ENCODE measurements at places on chromosomes 6 and 20. TPM values are rescaled to one million over a fixed set of nuclear protein-coding genes. Genes with fewer than 3 reads are reported as not detected.
A peak's percentile ranks its signal among the peaks of the same experiment; 100 is the strongest.

DNA sequence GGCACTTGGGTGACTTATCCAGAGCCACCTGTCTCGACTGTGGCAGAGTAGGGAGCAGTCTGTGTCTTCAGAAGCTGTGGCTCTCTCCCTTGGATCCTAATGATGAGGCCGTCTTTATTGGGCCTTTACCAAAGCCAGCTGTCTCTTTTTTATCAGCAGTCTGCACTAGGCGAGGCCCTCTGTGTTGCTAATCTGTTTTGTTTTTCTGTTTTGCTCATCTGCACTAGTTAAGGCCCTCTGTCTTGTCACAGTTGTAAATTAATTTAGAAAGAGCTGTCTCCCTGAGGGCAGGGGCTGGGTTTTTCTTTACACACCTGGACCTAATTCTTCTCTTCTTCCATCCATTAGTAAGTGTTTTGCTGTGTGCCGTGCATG, 45.0 kb downstream of the CDS2 start:
- H3K27ac ChIP-seq, result no peak overlapping the region
- H3K36me3 ChIP-seq, result no peaks in the 10 kb centered on the region
- H3K4me3 ChIP-seq, result no peak overlapping the region
- no peak for DNase-seq
- H3K27me3 ChIP-seq, result no peaks in the 10 kb centered on the region
- peaks cover 10% of the 10 kb centered on the region for H3K4me1 ChIP-seq

DNA sequence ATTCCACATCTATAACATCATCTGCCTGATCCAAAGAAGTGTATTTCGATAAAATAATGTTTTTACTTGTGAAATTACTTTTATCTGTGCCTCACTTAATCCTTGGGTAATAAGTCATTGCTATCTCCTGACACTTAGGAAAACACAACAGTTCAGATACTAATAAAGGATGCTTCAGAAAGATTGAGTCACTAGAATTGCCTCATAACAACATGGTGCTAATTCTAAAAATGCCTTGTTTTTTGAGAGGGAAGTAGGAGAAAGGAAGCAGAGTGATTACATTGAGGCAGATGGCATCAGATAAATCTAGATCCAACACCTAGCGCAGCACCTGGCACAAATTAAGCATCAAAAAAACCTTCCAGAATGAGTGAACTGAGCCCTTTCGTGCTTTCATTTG, 69.0 kb downstream of the NCOA7 start:
- no peak overlapping the region for H3K4me3 ChIP-seq

DNA sequence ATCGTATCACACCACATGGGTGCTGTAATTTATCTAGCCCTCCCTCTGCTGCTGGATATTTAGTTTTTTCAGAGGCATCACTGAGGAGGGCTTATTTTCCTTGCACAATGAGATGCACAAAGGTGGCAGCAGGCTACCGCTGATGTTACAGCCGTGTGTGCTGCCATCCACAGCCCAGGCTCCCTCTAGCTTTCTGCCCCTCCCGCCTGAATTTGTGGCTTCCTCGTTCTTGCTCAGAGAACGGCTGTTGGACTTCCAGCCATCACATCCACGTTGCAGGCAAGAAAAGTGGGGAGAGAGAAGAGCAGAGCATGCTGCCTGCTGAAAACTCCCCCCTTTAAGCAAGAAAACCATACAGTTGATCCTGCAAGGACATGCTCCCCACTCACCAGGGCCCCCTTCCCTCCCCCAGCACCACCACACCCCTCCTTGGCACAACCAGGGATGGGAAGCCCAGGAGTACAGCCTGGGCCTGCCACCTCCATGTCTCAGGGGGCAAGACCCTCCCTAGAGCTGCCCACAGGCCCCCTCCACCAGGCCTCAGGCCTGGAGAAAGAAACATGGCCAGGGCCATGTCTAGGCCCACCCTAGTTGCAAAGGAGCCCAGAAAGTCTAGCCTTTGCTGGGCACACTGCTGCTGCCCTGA, 102.6 kb downstream of the MRPL14 start:
- peaks cover 29% of the 10 kb centered on the region for H3K4me1 ChIP-seq
- no peak for DNase-seq
- H3K4me3 ChIP-seq, result no peak overlapping the region
- H3K27ac ChIP-seq, result no peak overlapping the region
- no peaks in the 10 kb centered on the region for H3K27me3 ChIP-seq
- H3K36me3 ChIP-seq, result no peaks in the 10 kb centered on the region

DNA sequence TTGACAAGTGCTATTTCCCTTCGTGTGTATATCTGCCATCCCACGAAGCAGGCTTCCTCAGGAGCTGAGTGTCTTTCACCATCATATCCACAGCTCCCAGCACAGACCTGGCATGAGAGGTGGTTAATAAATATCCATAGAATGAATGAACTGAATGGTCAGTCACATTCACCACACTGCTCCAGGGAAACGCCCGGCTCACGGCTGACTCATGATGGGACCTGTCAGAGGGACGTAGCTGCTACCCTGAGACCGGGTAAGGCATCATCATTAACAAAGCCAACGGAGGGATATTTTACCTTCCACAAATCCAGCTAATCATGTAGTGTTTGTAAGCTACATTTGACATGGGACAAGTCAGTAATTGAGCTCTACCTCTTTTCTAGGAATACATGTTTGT, 12.5 kb downstream of the AGPAT4 start:
- no peak overlapping the region for H3K4me3 ChIP-seq
- no peaks in the 10 kb centered on the region for H3K36me3 ChIP-seq
- H3K4me1 ChIP-seq, result peaks cover 16% of the 10 kb centered on the region
- DNase-seq, result peak; percentile 59

GRCh38 chr6:94272327-94272726, 853.0 kb upstream of the EPHA7 start:
- H3K27ac ChIP-seq, result no peak overlapping the region
- no peak overlapping the region for H3K4me3 ChIP-seq
- H3K4me1 ChIP-seq, result no peaks in the 10 kb centered on the region
- no peaks in the 10 kb centered on the region for H3K27me3 ChIP-seq
- DNase-seq, result no peak

DNA sequence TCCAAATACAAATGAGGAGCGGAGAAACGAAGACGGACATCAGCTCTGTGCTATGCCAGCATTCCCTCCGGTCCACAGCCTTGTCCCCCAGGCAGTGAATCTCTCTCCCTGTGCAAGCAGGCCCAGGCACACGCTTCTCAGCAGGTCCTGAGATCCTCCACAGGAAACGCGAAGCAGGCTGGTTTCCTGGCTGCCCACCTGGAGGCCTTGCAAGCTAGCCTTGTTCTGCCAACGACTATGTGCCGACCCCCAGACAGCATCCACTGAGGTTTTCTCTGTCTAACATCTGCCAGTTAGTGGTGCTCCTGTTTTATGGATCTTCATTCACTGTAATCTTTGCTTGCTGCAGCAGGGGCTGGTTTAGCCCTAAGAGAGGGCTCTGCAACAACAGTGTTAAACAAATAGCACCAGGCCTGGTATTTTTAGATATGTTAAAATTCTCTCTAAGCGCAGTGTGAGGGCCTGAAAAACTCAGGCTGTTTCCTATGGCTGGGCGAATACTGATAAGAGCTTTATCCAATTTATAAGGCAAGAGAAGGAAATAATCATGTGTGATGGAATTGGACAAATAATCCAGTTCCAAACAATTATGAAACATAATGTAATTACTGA, 386.0 kb upstream of the ARID1B start:
- H3K36me3 ChIP-seq, result no peaks in the 10 kb centered on the region
- H3K27ac ChIP-seq, result no peak overlapping the region
- no peaks in the 10 kb centered on the region for H3K4me1 ChIP-seq

DNA sequence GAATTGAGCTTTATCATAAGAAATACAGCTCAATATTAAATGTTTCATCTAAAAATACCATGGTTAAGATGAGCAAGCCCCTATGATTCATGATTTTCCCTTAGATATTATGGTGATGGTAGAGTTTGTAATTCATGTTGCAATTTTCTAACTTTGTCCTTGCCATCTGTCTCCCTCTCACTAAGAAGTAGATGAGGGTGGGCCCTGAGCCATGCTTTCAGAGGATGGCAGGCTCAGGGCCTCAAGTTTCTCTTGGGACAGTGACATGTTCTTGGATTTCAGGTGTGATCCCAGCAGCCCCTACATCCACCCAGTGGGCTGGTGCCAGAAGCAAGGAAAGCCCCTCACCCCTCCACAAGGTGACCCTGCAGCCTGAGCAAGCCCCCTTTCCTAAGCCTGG, 25.6 kb downstream of the L3MBTL1 start:
- peak; percentile 82 for DNase-seq
- H3K27me3 ChIP-seq, result no peaks in the 10 kb centered on the region
- no peaks in the 10 kb centered on the region for H3K36me3 ChIP-seq
- peaks cover 7% of the 10 kb centered on the region for H3K4me1 ChIP-seq
- H3K4me3 ChIP-seq, result no peak overlapping the region

DNA sequence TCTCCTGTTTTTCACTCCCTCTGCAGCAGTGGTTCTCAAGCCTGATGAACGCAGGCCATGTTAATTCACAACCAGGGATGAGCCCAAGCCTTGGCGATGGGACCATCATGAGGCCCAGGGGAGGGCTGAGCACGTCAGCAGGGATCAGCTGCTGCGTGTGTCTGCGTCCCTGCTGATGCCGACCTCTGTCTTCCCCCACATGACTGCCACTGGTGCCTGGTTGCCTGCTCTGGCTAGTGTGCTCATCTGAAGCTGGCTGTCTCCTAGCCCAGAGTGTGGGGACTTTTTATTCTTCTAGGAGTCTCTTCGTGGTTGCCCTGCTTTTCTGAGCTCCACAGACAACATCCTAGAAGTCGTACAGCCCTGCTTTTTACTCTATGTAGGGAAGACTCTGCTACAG, 40.8 kb upstream of the KCNK16 start:
- H3K27ac ChIP-seq, result no peak overlapping the region
- no peak for DNase-seq

DNA sequence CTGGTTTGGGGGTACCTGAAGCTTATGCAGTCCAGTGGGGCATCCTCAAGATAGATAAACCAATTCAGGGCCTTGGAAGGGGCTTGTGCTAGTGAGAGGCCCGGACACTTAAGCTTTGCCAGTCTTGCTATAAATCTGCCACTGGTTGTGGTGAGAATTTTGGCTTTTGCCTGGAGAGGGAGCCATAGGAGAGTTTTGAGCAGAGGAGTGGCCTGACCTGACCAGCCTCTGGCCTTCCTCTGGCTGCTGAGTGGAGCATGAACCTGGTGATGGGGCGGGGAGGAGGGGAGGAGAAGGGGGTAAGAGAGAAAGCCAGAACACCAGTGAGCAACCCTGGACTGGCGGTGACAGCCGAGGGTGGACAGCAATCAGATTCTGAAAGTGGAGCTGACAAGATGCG, 7.1 kb downstream of the TMEM74B start:
- DNase-seq, result peak; percentile 15
- no peaks in the 10 kb centered on the region for H3K27me3 ChIP-seq
- H3K36me3 ChIP-seq, result no peaks in the 10 kb centered on the region
- no peaks in the 10 kb centered on the region for H3K4me1 ChIP-seq

DNA sequence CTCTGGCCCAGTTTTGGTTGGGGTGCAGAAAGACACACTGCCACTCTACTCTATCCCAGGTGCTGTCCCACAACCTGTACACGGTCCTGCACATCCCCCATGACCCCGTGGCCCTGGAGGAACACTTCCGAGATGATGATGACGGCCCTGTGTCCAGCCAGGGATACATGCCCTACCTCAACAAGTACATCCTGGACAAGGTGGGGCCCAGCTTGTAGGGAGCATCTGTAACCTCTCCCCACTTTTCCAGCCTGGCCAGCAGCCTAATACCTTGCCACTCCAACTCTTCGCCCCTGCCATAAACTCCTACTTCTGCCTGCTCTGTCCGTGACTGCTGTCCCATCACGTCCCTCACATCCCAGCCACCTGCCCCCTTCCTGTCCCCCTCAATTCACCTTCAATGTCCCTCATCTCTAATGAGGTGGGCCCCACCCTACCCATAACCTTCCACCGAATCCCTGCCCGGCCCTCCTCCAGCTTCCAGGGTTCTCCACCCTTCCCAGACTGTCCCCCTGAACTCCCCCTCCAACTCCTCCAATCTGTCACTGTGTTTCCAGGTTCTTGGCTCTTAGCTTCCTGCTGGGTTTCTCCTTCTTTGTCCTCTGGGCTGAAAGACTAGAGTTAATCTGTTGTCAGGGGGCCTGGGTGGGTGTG, 12.1 kb downstream of the DEF6 start:
- no peak for DNase-seq
- no peaks in the 10 kb centered on the region for H3K36me3 ChIP-seq
- no peaks in the 10 kb centered on the region for H3K4me1 ChIP-seq
- no peaks in the 10 kb centered on the region for H3K27me3 ChIP-seq
- no peak overlapping the region for H3K4me3 ChIP-seq

DNA sequence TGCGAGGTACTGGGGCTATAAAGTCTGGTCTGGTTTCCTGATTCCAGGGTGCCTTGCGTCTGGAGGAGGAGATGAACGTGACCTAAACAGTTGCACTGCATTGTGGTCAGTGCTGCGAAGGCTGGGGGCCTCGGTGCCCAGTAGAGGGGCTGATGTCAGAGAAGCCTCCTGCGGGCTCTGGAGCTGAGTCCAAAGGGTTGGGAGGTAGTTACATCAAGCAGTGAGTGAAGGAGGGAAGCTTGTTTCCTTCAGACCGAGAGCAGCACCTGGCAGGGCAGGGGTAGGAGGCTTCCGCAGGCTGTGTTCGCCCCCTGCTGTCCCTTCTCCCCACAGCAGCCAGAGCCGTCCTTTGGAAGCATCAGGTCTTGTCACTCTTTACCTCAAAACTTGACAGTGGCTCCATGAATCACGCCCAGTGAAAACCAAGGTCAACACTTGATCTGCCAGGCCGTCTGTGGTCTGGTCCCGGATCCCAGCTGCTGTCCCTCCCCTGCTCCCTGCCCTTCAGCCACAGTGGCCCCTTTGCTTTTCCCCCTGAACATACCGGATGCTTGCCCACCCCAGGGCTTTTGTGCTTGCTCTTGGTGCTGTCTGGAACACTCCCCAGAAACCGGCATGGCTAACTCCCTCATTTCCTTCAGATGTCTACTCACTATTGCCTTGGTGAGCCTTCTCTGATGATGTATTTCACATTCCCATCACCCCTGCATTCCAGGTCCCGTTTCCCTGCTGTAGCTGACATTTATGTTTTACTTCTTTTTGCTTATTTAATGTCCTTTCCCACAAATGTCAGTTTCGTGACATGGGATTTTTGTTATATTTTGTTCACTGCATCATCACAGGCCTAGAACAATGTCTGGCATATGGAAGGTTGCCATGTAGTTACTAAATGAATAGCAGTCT, 7.0 kb downstream of the DYNLRB1 start:
- peak overlapping the region; percentile 77 for H3K27ac ChIP-seq
- peaks cover 26% of the 10 kb centered on the region for H3K36me3 ChIP-seq
- H3K4me1 ChIP-seq, result peaks cover 42% of the 10 kb centered on the region
- no peak overlapping the region for H3K4me3 ChIP-seq

GRCh38 chr6:91802431-91802830, 1215.6 kb upstream of the MAP3K7 start:
- no peaks in the 10 kb centered on the region for H3K4me1 ChIP-seq
- no peaks in the 10 kb centered on the region for H3K36me3 ChIP-seq

- no peak for DNase-seq
- H3K36me3 ChIP-seq, result no peaks in the 10 kb centered on the region
- no peak overlapping the region for H3K4me3 ChIP-seq
- H3K27me3 ChIP-seq, result no peaks in the 10 kb centered on the region
- no peaks in the 10 kb centered on the region for H3K4me1 ChIP-seq
Observed at GRCh38 chr6:33757906-33758305, 11.2 kb upstream of the IP6K3 start.

The PRDM13 gene
- total RNA-seq, result not detected

The TCP11 gene
- total RNA-seq, result not detected

Measured in GM23248 (cell line).